ENCODE measurements at places on chromosomes 2 and 18. TPM values are rescaled to one million over a fixed set of nuclear protein-coding genes. Genes with fewer than 3 reads are reported as not detected.

GRCh38 chr18:42730272-42730671 lies 385.2 kb downstream of the RIT2 start:
- no peaks in the 10 kb centered on the region for H3K4me1 ChIP-seq
- no peak overlapping the region for H3K27ac ChIP-seq
- no peak overlapping the region for H3K4me3 ChIP-seq
- no peaks in the 10 kb centered on the region for H3K36me3 ChIP-seq
- no peaks in the 10 kb centered on the region for H3K27me3 ChIP-seq

The EFHD1 gene
- total RNA-seq: 6.5 TPM

- DNase-seq: no peak
- no peaks in the 10 kb centered on the region for H3K27me3 ChIP-seq
- H3K27ac ChIP-seq: no peak overlapping the region
- H3K36me3 ChIP-seq: no peaks in the 10 kb centered on the region
These were observed 23.5 kb downstream of the CD302 start for GRCh38 chr2:159774370-159774990.

- H3K4me1 ChIP-seq: peaks cover 14% of the 10 kb centered on the region
- no peak for DNase-seq
These were observed 214.9 kb upstream of the TNP1 start for GRCh38 chr2:217074576-217075255.

The MC5R gene
- 0.22 TPM for total RNA-seq

The EMILIN1 gene
- total RNA-seq: 20.9 TPM

DNA sequence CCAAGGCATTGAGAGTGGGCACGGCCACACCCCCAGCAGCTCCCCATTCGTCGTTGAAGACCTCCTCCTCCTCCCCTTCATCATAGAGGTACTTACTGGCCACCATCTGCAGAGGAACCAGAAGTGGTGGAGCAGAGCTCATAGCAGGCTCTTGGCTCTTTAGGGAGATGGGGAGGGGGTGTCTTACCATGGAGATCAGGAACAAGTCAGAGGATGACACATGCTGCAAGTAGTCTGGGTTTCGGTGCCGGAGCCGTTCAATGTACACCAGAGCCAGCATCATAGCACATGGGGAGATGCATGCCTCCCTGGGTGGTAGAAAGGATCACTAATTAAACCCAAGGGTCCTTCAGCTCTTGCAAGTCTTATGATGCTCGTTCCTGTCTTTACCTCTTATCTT lies 1.9 kb downstream of the CNPPD1 start:
- H3K4me1 ChIP-seq: peaks cover 27% of the 10 kb centered on the region
- H3K4me3 ChIP-seq: no peak overlapping the region
- DNase-seq: no peak
- no peak overlapping the region for H3K27ac ChIP-seq

- no peaks in the 10 kb centered on the region for H3K27me3 ChIP-seq
- H3K27ac ChIP-seq: no peak overlapping the region
- no peak overlapping the region for H3K4me3 ChIP-seq
- H3K4me1 ChIP-seq: peaks cover 18% of the 10 kb centered on the region
- DNase-seq: no peak
These were observed 188.8 kb downstream of the CTIF start for GRCh38 chr18:48727681-48728080.

- no peak overlapping the region for H3K27ac ChIP-seq
- H3K36me3 ChIP-seq: peaks cover 54% of the 10 kb centered on the region
- H3K27me3 ChIP-seq: no peaks in the 10 kb centered on the region
These were observed 43.3 kb downstream of the SAP130 start for GRCh38 chr2:127984551-127984950.

The RAB27B gene
- 13.3 TPM for total RNA-seq

- DNase-seq: no peak
- peaks cover 25% of the 10 kb centered on the region for H3K4me1 ChIP-seq
- peaks cover 16% of the 10 kb centered on the region for H3K36me3 ChIP-seq
- H3K27me3 ChIP-seq: no peaks in the 10 kb centered on the region
- peak overlapping the region; percentile 98 for H3K27ac ChIP-seq
These were observed 1.5 kb downstream of the SFXN5 start for GRCh38 chr2:73069855-73070642.

DNA sequence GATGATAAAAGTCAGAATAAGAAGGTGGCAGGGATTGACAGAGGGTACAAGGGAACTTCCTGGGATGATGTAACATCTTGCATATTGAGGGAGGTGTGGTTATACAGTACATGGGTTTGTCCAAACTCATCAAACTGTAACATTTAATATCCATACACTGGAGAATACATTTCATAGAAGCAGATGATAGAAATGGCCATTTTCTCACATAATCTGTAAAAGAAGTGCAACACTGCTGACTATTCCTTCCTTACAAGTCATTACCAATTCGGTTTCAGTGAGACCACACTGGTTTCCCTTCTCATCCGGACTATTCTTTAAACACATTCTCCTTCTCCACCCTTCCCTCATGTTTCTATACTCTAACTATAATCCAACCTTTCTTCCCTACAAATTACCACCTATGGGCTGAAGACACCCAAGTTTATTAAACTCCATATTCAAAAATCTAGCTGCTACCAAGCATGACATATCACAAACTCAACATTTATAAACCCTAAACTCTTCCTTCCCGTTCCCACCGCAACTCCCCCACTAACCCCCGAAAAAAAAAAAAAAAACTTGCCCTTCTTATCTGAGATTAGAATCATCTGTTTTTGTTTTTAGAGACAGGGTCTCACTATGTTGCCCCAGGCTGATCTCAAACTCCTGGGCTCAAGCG lies 1.6 kb downstream of the COX7A2L start:
- H3K4me3 ChIP-seq: peak overlapping the region; percentile 97
- H3K27ac ChIP-seq: no peak overlapping the region
- no peaks in the 10 kb centered on the region for H3K36me3 ChIP-seq
- H3K27me3 ChIP-seq: no peaks in the 10 kb centered on the region

GRCh38 chr18:74378179-74378682 lies 62.6 kb downstream of the C18orf63 start:
- DNase-seq: no peak
- H3K36me3 ChIP-seq: no peaks in the 10 kb centered on the region
- H3K27me3 ChIP-seq: no peaks in the 10 kb centered on the region
- H3K4me1 ChIP-seq: no peaks in the 10 kb centered on the region
- H3K4me3 ChIP-seq: no peak overlapping the region

The LAMA1 gene
- total RNA-seq: 31.6 TPM

DNA sequence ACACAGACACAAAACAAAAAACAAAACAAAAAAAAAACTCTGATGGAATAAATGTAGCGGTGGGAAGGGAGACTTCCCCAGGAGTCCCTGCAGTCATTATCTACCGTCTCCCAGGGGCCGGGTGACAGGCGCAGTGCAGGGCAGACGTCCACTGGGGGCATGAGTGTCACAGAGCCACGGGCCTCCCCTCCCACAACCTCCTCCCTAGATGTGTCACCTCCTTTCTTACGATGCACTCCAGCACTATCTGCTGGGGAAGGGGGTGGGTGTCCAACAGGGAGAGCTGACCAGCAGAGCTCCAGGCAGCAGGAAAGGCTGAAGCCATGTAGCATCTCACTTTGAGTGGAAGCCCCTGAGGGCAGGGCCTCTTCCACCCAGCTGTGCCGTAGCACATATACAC lies 84.5 kb downstream of the LONRF2 start:
- no peak for DNase-seq
- no peak overlapping the region for H3K27ac ChIP-seq
- no peak overlapping the region for H3K4me3 ChIP-seq
- no peaks in the 10 kb centered on the region for H3K36me3 ChIP-seq
- H3K4me1 ChIP-seq: peaks cover 18% of the 10 kb centered on the region

DNA sequence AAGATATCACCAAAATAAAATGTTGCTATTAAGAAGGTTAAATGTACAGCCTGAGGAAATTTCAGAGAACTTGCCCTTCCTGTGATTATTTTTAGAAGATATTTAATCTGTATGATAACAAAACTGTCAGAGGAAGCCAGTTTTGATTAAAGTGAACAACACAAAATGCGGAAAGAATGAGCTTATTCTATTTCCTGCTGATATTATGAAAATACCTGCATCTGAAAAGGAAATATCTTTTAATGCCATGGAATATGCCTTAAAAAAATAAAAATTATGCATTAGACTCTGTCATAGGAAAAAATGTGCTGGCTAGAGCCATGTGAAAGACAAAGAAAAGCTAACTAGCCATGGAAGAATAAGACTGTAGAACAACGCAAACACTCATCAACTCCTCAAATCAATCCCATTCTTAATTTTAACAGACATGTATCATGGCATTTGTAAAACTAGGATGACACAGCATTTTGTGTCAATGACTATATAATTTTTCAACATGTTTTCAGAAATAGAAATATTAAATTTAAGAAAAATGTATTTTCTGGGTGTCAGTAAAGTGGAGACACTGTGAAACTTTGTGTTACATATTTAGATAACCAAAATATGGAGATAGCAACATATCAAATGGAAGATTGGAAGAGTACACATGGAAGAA lies 1768.2 kb downstream of the SUCLG1 start:
- H3K4me1 ChIP-seq: no peaks in the 10 kb centered on the region
- no peaks in the 10 kb centered on the region for H3K36me3 ChIP-seq
- no peak overlapping the region for H3K27ac ChIP-seq
- H3K4me3 ChIP-seq: no peak overlapping the region
- no peaks in the 10 kb centered on the region for H3K27me3 ChIP-seq
- DNase-seq: no peak

DNA sequence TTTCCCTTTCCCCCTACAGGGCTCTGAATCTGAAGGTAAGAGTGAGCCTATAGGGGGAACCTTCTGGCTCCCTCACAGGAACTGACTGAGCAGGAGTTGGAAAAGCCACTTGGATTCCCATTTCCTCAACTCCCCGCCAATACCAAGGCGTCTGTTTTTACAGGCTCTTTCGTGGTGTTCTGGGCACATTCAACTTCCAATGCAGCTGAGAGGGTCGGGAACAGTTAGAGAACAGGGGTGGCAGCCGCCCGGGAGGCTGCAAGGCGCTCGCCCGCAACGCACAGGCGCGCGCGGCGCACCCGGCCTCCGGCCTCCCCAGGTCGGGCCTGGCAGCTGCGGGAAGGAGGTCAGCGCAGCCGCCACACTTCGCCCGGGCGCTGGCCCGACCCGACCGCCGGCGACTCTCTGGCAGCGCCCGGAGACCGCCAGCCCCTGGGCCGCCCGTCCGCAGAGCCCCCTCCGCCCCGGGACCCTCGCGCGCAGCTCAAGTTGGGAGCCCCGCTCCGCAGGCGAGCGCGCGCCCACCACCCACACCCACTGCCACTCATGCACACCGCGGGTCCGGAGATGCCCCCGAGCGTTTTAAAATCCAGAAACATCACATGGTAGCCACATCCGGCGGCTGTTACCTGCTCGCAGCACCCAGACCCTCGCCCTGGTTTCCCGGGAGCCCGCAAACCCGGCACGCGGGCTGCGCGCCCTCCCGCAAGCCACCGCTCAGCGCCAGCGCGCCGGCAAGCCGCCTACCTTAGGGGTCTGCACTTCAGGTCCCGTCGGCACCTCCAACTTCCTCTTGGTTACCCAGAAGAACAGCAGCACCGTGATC lies 816 bp downstream of the GALNT14 start:
- H3K4me1 ChIP-seq: peaks cover 15% of the 10 kb centered on the region
- H3K36me3 ChIP-seq: no peaks in the 10 kb centered on the region
- no peak overlapping the region for H3K27ac ChIP-seq
- DNase-seq: no peak
- H3K4me3 ChIP-seq: peak overlapping the region; percentile 43

DNA sequence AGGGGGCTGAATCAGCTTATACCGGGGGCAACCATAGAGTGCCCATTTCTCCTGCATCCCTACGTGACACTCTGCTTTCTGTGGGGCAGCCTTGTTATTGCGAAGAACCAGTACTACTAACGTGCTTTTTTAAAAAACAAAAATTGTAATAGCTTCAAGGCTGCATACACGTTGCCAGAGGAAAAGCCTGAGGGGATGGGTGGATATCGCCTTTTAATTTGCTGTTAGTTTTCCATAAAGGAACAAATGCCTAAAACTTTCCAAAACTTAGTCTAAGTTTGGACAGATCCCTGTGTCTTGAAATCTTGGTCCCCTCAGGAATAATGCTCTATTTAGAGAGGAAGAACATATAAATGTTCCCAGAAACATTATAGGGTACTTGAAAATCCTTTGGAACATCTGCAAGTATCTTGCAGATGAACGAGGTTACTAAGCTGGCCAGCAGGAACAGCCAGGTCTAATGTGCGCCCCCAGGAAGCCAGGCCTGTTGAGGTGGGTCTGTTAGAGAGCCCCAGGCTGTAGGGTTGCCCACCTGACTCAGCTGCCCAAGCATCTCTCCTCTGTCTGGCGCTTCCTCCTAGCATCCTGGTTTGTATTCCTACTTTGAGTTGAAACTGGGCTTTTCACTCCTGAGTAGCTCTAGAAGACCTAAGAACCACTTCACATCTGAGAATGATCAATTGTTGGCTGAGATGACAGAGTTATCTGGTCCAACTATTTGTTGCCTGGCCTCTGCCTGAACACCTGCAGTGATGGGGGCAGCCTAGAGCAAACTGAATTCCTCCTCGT lies 96.9 kb downstream of the TGOLN2 start:
- H3K4me1 ChIP-seq: peaks cover 38% of the 10 kb centered on the region
- no peak overlapping the region for H3K4me3 ChIP-seq
- no peak overlapping the region for H3K27ac ChIP-seq
- no peak for DNase-seq
- no peaks in the 10 kb centered on the region for H3K36me3 ChIP-seq

DNA sequence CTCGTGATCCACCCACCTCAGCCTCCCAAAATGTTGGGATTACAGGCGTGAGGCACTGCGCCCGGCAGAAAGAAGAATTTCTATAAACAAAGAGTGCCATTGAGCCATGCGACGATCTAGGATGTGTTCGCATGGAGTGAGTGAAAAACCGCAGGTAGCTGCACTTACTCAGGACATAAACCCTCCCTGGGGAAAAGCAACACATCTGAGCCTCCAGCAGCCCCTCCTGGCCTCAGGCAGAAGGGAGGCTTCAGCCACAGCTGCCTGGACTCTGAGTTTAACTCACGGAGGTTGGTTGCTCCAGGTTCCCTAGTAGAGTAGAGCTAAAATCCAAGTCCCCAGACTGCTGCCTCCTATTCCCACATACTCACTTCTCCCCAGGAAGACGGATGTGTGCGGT lies 11.3 kb upstream of the STK25 start:
- DNase-seq: no peak
- no peaks in the 10 kb centered on the region for H3K36me3 ChIP-seq
- peaks cover 2% of the 10 kb centered on the region for H3K27me3 ChIP-seq
- H3K4me3 ChIP-seq: no peak overlapping the region
- no peaks in the 10 kb centered on the region for H3K4me1 ChIP-seq
